ENCODE measurements at places on chromosomes 4 and X.

DNA sequence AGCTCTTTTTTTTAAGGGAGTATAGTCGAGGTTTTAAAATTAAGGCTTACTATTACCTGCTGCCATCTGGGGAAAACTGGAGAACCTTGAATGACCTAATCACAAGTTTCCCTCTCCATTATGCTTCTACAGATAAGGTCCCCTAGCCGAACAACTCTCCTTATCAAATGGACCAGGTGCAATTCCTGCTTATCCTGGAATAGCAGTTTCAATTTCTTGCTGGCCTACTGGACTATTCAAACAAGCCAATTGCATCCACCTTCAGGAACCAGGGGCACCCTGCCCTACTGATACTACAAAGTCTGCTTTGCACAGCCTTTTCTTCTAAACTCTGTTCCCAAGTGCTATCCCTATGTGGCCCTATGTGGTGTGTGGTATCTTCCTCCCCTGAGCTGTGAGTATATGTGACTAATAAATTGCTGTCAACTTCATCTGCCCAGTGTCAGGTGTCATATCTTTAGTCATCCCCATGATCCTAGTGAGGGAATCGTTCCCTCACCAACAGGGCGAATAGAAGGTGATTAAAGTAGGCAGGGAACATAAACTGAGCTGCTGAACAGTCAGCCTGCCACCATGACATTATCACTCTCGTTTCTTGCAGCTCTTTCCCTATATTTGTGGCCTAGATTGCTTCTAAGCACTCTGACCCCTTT lies 128.5 kb downstream of the ATG4A start:
- no peak for DNase-seq

DNA sequence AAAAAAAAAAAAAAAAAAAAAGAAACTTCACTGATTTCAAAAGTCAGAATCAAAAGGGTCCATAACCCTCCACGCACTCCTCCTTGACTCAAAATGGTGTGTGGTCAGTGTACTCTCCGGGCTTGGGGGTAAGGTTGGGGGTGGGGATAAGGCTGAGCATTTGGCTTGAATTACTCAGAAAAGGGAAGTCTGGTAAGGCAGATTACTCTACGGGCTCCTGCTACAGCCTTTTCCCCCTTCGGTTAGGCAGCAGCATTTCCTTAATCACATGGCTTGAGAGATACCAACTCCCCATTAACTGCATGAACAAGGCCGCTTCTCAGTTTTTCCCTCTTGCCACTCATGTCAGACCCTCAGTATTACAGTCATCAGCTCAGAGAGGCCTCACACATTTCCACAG lies 135.4 kb upstream of the DUSP21 start:
- DNase-seq = no peak

DNA sequence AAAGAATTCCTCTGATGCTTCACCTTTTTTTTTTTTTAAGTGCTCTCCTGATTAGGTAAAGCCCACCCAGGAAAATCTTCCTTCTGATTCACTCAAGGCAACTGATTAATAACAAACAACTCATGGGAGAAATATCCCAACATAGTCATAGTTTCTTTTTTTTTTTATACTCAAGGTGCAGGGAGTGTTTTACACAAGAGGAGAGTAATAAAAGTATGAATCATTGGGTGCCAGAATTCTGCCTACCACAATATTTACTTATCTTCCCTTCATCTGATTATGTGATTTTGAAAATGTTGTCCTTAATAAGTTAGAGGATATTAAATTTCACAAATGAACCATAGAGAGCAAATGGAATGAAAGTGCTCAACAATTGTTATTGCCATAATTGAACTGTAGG lies 329.9 kb downstream of the TECRL start:
- DNase-seq = no peak

GRCh38 chr4:139789096-139789654 lies 123.6 kb downstream of the MGST2 start:
- DNase-seq = no peak

DNA sequence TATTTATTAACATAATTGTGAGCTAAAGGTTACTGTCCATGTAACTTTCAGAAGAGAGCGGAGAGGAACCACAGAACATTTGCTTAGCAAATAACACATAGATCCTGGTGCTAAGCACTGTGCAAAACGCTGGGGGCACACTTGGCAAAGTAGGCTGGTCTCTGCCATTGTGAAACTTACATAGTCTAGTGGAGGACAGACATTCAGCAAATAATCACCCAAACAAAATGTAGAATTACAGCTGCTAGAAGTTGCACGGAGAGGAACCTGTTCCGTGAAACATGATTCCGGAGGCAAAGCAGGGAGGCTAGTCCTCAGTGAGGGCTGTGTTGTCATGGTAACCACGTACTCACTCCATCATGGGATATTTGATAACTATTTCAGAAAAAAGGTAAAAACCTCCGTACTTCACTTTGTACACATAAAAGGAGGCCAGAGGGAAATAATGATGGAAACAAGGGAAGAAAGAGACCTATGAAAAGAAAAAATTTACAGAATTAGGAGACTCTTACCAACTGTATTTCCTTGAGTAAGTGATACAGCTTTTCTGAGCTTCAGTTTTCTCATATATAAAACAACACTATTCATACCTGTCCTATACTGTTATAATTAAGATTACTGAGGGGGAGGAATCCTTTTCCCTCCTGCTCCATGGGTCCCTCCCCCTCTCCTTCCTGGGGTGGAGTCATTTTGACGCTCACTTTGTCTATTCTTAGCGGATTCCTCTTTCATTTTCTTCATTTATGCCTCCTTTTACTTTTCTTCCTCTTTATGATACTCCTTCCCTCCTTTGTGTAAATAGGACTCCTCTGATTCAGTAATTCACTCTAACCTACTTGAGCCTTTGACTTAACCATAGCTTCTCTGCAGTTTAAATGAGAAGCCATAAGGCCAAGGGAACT lies 825 bp upstream of the RASGEF1B start:
- peak; percentile 31 for DNase-seq

- DNase-seq = no peak
These were observed 5.0 kb downstream of the AWAT2 start for GRCh38 chrX:70044541-70045245.

DNA sequence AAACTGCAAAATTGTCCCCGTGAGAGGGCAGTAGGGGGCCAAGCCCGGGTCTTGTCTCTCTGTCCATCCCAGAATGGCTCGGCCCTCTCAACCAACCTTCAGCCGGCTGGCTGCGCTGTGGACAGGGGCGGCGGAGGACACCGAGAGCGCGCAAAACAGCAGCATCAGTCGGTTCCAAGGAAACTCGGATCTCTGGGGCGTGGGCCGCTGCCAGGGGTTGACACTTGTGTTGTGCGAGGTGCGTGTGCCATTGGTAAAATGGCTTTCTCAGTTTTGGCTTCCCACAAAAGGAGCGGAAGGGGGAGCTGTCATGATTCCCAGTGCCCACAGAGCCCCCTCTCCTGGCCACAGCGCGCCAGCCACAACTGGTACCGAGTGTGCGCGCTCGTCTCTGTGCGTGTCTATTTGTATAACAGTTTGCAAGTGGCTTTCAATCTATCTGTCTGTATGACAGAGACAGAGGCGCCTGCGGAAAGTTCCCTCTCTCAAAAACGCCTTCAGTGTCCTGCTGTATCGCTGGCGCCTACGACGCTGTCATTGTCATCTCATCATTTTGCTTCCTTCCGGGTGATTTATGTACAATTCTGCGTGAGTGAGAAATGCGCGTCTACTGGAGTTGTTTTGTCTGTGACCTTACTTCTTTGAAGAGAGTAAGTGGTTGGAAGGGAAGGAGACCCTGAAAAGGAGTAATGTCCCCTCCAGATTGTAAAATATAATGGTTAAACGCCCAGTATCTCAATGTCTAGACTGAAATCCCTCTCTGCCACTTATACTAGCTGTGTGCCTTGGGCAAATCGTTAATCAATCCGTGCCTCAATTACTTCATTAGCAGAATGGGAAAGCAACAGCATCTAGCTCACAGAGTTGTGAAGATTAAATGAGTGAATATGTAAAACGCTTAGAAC lies 1.8 kb downstream of the DKK2 start:
- DNase-seq = peak; percentile 61

GRCh38 chrX:10190367-10190766 lies 33.6 kb downstream of the CLCN4 start:
- DNase-seq = no peak

DNA sequence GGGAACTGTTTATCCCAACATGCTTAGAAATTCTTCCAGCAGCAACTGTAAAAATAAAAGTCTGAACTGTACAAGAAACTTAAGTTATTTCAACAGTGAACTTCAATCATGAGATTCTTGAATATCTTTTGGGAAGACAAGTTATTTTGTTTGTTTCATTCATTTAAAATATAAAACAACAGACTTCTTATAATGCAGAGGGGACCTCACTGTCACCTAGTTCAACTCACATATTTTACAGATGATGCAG lies 14.9 kb downstream of the FAM9C start:
- DNase-seq = no peak

- no peak for DNase-seq
These were observed 47.6 kb downstream of the COL25A1 start for GRCh38 chr4:109254845-109255244.

DNA sequence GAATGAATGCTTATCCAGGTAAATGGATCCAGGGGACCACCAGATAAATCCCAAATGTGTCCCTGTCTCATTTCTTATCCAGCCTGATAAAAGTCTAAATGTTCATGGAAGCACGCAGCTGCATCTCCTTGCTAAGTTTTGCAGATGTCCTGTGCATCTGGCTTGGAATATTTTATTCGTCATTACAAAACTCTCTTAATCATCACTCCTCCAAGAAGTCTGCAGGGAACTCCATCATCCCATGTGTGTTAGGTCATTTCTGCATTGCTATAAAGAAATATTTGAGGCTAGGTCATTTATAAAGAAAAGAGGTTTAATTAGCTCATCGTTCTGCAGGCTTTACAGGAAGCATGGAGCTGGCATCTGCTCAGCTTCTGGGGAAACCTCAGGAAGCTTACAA lies 297.2 kb downstream of the HS3ST1 start:
- DNase-seq = no peak

DNA sequence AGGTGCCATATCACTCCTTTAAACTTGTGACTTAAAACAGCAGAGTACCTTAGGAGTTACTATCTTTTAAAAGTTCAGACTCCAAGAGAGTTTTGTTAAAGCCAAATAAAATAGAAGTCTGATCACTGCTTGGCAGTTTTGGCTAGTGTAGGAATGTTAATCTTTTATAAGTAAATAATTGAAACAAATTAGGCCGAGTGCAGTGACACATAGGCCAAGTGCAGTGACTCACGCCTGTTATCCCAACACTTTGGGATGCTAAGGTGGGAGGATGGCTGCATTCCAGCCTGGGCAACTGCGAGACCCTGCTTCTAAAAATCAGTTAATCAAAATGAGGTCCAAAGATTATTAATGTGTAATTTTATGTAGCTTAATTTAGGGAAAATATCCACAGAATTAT lies 37.2 kb downstream of the WDR44 start:
- no peak for DNase-seq

DNA sequence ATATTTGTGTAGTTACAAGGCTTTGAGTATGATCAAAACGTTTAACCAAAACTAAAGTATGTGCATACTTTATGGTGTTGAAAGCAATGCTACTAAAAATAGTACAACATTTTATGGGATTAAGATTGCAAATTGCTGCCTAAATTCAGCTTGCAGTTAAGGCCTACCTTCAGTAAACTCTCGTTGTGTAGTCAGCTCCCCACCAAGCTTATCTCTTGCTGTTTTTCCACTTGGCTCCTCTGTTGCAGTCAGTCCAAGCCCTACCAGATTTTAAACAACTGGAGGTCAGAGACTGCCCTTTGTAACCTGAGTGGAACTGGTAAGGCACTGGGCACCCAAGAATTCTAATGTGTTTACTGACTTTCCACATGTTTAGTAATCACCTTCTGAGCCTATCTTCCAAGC lies 25.7 kb downstream of the AFF1 start:
- no peak for DNase-seq

- no peak for DNase-seq
These were observed 39.6 kb upstream of the NKX1-1 start for GRCh38 chr4:1445716-1446445.

GRCh38 chrX:149962859-149963757 lies 24.8 kb upstream of the EOLA2 start:
- peak; percentile 94 for DNase-seq

DNA sequence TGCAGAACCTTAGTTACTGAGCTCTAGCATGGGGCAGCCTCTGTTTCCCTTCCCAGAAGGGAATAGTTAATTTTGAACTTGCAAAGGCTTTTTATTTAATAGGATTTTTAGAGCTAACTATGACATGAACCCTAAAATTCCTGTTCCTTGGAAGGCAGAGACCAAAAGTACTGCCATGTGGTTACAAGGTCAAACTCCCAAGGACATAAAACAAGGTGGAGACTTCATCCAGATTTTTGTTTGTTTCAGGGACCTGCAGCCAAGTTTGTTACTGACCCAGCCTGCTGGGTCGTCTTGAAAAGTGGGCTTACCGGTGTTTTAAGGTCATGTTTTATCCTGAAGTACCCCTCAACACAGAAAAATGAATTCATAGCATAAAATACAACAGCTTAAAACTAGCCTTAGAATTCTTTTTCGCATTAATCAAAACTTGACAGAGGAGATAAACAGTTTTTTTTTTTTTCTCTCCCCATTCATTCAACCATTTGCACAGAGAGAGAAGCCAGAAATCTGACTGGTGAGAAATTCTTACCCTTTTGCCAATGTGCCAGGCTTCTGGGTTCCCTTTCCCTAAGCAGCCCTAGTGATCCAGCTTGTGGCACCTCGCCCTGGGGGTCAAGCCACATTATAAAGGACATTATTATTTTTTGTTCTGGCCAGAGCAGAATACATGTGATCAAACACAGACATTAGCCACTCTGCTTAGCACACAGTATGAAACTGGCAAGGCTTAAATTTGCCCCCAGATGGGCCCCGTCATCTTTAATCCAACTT lies 21.5 kb upstream of the GRPEL1 start:
- DNase-seq = no peak

DNA sequence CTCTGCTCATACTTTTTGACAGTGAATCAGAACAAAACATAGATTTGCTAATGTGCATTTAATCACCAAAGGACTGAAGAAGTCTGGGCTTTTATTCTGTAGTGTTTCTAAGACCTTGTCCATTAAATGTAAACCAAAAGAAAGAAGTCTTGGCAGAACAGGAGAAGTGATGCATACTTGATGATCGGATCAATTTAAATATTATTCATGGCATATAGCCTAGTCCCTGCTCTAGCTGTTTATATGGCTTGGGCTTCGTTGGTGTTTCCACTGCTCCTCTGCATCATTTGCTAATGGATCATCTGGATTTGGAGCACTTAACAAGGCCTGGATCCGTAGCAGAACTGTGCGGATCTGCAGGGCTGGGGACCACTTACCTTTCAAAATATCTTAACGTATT lies 566.6 kb downstream of the GALNTL6 start:
- no peak for DNase-seq

GRCh38 chr4:96691521-96691920 lies 851.6 kb downstream of the PDHA2 start:
- no peak for DNase-seq

GRCh38 chr4:93748373-93749291 lies 79.9 kb upstream of the ATOH1 start:
- no peak for DNase-seq

DNA sequence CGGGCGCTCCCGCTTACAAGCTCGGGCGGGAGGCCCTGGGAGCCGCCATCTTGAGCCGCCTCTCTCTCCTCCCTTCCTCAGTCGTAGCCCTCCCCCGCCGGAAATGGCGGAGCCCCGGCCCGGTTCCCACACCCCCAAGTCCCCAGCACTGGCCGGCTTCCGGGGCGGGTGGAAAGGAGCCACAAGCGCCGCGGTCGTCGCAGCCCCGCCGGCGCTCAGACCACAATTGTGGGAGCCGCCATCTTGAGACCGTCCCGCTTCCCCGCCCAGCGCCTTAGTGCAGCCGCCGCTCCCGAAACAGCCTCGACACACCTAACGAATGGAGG lies 531 bp downstream of the HCFC1 start:
- peak; percentile 98 for DNase-seq
